ENCODE measurements at places on chromosomes 6 and 20.

GRCh38 chr6:95923518-95923917 lies 92.3 kb upstream of the FUT9 start:
- no peak for DNase-seq

- no peak for DNase-seq
These were observed 13.3 kb downstream of the SNX5 start for GRCh38 chr20:17955302-17955701.

DNA sequence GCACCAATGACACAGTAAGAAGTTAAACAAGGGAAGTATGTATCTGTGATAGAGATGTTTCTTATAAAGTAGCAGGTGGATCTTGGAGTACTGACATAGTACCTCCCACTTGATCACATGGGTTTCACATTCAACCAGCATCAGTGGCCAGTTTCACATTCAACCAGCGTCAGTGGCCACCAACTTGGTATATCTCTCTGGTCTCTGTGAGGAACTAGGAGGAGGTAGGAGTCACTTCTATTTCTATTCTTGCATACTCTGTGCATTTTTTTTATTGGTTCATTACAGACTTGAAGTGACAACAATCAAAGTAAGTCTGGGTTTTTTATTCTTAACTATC lies 200.3 kb upstream of the SIM1 start:
- no peak for DNase-seq

GRCh38 chr20:17109307-17109706 lies 117.5 kb upstream of the PCSK2 start:
- DNase-seq: no peak

GRCh38 chr20:45358282-45359068 lies 4.5 kb upstream of the SYS1 start:
- no peak for DNase-seq

DNA sequence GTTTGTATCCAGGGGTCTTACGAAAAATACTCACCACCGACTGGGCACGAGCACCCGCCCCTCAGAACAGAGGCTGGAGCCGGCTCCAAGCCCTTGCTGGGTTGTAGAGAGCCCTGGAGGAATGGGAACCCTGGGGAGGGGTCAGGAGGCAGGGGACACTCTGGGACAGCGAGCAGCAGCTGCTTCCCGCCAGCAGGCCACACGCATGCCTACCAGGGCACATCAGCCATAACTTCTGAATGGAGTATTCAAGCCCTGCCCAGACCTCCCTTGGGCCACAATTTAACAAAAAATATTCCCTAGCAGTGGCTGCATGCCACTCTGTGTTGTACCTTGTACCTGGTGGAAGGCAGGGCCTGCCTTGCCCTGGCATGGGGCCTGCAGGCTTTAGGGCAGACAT lies 31.6 kb upstream of the CD93 start:
- DNase-seq: no peak

DNA sequence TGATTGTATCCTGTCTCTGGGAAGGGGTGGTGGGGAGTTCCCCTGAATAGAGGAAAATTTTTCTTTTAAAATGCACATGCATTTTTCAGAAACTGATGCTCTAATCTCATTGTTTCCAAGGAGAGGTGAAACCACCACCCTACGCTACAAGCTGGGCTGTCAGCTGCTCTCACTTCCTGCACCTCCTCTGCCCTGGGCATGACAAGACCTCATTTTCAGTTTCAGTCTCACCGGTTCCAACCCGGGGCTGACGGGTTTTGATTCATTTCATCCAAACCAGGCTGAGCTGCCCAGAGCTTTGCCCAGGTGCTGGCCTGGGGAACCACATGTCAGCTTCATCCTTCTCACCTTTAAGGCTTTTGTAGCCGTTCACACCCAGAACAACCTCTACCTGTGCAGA lies 99.7 kb downstream of the EYA2 start:
- DNase-seq: no peak

- DNase-seq: no peak
These were observed 5.9 kb downstream of the RPS6KA2 start for GRCh38 chr6:166621114-166621540.

GRCh38 chr20:35133735-35134134 lies 13.4 kb downstream of the EDEM2 start:
- no peak for DNase-seq

DNA sequence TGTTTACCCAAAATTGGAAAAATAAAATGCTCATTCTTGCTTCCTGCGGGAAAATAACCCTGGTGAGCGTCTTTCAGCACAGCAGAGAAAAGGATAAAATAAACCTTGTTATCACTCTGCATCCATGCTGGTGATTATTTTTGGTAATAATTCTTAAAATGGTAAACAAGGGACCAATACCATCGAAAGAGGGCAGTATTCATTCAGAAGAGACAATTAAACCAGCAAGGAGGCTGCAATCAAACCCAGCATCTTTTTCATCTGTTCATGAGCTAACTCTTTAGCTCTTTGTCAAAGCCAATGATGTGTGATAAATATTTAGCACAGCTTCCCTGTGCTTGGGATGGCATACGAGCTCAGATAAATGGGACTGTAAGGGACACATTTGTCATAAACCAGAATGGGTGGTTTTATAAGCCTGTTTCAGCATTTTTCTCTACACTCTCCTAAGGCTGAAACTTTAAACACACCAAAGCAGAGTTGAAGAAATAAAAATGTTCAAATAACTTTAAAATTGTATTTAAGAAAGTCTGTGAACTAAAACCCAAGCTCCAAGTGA lies 34.4 kb downstream of the CDH26 start:
- no peak for DNase-seq

DNA sequence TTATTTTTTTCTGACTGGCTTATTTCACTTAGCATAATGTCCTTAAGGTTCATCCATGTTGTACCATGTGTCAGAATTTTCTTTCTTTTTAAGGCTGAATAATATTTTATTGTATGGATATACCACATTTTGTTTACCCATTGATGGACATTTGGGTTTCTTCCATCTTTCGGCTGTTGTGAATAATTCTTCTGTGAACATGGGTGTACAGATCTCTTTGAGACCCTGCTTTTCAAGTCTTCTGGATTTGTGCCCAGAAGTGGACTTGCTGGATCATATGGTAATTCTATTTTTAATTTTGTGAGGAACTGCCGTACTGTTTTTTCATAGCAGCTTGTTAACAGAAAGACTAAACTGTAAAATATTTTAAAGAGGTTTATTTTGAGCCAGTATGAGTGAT lies 94.6 kb upstream of the TMEM181 start:
- DNase-seq: no peak

DNA sequence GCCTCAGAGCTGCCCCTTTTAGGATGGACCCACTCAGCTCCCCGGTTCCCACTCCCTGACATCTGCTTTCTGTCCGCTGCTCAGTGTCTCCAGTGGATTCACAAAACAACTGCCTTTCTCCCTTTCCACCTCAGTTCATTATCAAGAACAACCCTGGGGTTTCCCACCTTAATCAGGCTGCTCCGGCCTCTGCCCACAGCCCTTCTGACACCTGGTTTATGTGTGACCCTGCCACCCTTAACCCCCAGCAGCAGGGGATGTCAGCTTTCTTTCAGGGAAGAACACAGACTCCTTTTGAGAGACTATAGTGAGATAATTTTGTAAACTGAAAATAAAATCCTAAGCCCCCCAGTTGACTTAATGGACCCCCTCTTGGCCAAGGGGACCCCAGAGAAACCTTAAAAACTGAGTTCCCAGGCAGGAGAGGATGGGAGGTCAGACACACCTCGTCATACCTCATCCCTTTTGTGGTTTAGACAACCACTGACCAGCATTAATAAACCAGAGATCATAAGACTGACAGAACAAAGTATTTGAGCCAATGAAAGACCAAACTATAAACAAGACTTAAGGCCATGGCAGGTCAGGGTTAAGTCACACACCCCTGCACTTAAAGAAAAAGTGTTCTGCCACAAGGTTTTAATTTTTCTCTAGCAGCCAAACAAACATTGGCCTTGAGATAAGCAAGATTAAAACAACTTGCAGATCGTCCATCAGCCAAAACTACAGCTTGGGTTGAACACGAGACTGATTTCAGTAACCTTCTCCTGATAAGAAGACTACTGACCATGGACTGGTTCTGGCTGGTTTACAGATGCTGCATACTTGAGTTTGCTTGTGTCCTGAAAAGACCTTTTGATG lies 42.4 kb upstream of the DDR1 start:
- no peak for DNase-seq

DNA sequence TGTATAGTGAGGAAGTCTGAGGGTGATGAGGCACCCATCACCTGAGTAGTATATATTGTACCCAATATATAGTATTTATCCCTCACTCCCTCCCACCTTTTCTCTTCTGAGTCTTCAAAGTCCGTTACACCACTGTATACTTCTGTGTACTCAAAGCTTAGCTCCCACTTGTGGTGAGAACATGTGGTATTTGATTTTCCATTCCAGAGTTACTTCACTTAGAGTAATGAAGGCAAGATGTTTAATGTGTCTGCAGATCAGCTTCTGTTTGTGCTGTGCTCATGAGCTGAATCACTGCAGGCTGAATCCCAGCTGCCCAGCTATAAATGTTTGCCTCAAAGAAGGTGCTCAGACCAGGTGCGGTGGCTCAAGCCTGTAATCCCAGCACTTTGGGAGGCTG lies 139.3 kb upstream of the FOXA2 start:
- no peak for DNase-seq

GRCh38 chr20:474581-474980 lies 12.2 kb upstream of the TBC1D20 start:
- DNase-seq: no peak

DNA sequence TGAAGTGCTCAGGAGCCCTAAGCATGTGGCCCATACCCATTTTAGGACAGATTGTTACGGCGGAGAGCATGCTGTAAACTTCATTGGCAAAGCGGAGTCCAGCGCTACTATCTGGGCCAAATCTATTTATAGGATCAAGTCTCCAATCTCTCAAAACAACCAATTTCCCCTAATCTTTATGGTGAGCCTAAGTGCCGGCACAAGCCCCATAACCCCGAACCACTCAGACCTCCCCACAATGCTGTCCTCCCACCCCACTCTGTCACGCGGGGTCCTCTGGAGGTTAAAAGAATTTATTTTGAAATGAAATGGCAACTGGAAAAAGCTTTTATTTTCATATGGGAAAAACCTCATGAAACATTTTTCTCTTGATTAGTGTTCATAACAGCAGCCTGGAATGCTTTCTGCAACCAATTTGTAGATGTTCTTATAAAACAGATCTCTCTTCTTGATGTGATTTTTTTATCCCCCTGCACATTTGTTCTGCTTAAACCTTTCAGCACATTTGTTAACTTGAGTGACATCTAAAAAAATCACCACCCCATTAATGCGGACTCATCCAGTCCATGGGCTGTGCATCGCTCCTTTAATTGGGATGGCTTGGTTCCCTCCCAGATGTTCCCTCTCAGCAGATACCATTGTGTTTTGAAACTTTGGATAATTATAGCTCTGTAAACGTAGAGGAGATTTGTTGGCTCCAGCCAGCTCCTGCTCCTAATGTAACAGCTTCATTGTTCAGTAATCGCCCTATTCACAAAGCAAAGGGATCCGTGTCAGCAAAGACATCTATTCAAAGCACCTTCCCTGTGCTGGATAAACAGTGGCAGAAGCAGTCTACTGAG lies 323.6 kb downstream of the CD83 start:
- no peak for DNase-seq

DNA sequence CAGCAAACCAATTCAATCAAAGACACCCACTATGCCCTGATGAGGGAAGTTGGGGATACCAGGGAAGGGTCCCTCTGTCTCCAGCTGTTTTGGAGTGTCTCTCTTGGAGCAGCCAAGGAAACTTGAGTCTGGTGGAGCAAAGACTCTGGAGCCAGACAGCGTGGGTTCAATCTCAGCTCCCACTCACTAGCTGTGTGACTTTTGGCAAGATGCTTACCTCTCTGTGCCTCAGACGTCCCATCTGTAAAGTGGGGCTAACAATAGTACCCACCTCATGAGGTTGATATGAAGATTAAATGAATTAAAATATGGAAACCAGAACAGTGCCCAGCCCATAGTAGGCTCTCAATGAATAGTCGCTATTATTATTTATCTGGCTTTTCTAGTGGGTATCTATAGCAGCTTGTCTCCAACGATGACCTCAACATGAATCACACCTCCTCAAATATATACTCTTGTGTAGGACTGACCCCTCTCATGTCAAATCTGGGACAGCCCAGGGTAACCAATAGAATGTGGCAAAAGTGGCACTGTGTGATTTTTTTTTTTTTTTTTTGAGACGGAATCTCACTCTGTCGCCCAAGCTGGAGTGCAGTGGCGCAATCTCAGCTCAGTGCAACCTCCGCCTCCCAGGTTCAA lies 99.2 kb upstream of the FOXP4 start:
- DNase-seq: no peak

DNA sequence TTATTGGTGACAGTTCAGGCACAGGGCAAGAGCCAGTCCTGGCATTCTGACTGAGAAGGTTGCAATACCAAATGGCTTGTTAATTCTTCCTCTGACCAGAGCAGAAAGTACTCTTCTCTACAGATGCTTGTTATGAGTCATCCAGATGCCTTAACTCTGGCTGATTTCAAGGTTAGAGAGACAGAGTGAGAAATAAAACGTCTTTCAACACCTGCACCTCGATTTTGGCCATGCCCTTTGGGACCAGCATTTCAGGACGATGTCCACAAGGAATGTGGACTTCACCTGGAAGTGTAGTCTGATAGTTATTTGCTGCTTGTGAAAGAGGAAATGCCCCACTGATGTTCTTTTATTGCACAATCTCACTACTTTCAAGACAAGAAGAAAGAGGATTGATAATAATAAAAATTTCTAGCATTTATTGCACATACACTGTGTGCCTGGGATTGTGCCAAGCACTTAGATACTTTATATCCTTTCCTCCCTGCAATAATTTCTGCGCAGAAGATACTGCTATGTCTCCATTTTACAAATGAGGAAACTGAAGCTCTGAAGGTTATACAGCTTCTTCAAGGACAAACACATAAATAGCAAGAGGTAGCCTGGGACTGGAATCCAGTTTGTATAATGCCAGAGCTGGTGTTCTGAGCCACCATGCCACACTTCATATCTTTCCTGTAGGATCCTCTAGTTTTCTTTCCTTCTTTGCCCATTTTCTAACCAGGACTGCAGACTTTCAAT lies 33.5 kb upstream of the MCM3 start:
- no peak for DNase-seq

GRCh38 chr6:143575901-143576426 lies 64.4 kb upstream of the FUCA2 start:
- no peak for DNase-seq

GRCh38 chr6:41257369-41258195 lies 28.9 kb downstream of the TREM1 start:
- no peak for DNase-seq

DNA sequence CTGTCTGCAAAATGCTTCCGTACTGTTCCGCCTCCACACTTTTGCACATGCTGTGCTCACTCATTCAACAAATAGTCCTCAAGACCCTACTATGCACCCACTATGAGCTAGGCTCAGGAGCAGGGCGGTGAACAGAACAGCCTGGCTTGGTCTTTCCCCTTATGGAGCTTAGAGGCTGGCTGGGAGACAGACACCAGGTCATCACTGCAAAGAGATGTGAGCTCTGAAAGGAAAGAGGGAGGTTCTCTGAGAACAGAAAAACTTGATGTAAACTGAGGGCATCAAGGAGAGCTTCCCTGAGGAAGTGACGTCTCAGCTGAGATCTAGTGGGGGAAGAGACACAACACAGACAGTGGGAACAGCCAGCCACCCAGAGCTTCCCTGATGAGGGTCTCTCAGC lies 31.0 kb upstream of the TGM2 start:
- DNase-seq: no peak

Measured in stimulated activated CD8-positive, alpha-beta memory T cell treated with anti-CD3 and anti-CD28 coated beads, Interleukin-7, amount 100 ng/mL, for 1 hour (primary cell).